Cerebellum (tissue), 4 donors: ENCODE measurements at places on chromosomes 2 and 18. TPM values are rescaled to one million over a fixed set of nuclear protein-coding genes. Genes with fewer than 3 reads are reported as not detected.

DNA sequence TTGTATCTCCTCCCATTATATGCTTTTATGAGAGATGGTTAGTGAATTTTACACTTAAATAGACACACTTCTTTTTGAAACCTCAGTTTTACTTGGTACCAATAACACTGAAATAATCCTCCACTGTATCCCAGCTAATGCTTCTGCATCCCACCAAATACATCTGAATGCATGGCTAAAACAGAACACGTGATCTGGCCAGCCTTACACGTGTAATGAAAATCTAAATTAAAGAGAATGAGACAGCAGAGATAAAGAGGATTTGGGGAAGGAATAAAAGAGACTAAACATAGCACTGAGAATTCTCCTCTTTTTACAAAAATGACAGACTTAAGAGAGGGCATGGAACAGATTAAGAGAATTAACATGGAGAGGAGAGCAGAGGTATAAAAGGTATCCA lies 612.2 kb downstream of the NRXN1 start:
- DNase-seq: no peak

DNA sequence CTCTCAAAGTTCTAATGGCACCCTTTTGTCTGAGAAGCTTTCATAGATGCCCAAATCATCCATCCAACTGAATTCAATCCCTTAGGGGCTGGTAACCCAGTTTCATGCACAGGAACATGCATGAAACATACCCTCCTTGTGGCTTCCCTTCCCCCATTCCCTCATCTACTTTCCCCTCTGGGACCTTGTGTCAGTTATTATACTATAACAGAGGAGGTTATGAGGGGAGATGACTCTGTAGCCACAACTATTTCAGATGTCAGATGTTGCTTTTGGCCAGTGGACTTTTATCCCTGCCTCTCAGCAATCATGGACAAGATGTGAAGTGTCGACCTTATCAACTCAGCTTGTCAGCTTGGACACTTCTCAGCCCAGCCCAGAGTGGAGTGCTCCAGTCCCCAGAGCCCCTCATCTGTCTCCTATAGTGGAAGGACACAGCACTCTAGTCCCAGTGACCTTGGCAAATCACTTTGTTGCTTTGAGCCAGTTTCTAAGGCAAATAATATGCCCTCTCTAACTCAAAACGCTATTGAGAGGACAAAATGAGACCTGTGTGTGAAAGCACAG lies 8.4 kb downstream of the DHRS9 start:
- no peak for DNase-seq

- DNase-seq: no peak
These were observed 108.3 kb downstream of the CELF4 start for GRCh38 chr18:37457341-37457740.

DNA sequence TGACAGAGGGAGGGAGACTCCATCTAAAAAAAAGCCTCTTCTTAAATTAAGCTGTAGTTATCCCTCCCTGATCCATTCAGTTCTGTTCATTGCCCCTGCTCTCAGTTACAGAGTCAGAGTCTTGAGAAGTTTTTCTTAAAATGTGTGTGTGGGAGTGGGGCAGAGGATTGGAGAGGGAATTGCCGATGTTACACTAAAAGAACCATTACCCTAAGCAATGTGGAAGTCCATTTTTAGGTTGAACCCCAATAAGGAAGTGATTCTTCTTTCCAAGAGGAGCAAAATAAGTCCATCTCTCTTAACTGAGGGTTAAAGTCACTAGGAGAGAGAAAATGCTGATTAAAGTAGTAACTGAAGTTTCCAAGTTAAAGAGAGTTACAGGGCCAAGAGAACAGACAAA lies 21.2 kb upstream of the THOC1 start:
- DNase-seq: no peak

GRCh38 chr2:186992597-186992996 lies 143.6 kb upstream of the ZSWIM2 start:
- DNase-seq: no peak

- no peak for DNase-seq
These were observed 40.8 kb upstream of the PXDN start for GRCh38 chr2:1784986-1785617.

TLX2 gene
- not detected for total RNA-seq

ACMSD gene
- not detected for total RNA-seq

ICOS gene
- not detected for total RNA-seq

GMCL1 gene
- 16.2 TPM for total RNA-seq

CLHC1 gene
- 51.1 TPM for total RNA-seq

DPP10 gene
- total RNA-seq: 78.0 TPM
